ENCODE measurements at places on chromosomes 4 and X.

- DNase-seq: no peak
Observed at GRCh38 chr4:87489678-87490077, 39.5 kb downstream of the SPARCL1 start.

- DNase-seq: no peak
Observed at GRCh38 chrX:13046141-13046855, 1.9 kb upstream of the FAM9C start.

- peak; percentile 47 for DNase-seq
Observed at GRCh38 chr4:8594097-8595038, 1.8 kb downstream of the CPZ start.

GRCh38 chr4:55424791-55425190, 29.0 kb downstream of the TMEM165 start:
- no peak for DNase-seq

DNA sequence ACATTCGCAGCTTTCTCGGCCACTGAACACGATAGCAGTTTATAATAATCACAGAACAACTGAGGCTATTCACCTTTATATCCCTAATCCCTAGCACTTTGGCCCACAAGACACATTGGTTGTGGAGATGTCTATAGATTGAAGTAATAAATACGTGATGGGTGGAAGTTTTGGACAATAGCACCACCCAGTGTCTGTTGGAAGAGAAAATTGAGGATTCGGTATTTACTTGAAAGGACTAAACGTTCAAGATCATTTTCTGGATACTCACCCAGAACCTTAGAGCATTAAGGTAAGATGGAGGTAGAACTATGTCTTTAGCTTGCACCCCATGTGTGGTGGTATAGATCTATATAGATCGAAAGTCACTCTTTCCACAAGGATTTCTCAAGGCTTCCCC, 787 bp upstream of the TMSB15A start:
- no peak for DNase-seq

DNA sequence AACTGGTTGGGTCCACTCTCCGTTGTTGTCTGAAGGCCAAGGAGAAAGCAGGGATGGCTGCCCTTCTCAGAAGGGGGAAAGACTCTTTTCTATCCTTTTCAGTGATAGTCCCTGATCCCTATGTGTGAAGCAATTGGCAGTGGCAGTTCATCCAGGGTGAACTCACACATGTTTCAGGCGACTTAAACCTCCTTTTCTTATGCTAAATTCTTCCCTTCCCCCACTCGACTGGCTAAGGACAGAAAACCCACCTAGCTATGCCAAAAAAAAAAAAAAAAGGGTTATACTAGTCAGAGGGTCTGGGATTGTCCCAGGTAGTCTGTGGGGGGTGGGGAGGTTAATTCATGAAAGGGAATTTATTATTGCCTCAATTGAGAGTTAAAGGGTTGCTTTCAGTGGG, 12.2 kb upstream of the ZNF280C start:
- DNase-seq: no peak

DNA sequence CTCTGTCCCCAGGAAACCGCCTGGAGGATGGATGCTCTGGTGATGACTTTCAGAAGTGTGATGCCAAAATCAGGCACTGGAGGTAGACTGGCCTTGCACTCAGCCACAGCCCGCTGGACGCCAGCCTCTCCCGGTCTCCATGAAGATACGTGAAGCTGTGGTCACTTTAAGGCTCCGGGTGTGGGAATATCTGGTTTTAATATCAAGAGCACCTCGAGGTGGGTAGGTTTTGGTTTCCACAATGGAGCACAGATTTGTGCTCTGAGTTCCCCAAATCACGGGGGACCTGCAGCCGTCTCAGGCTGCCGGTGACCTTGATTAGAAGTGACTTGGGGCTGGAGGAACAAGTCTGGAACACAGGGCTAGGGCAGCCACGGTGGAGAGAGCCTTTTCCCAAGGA, 6.8 kb upstream of the HMX1 start:
- DNase-seq: no peak

- DNase-seq: peak; percentile 22
Observed at GRCh38 chrX:17032351-17032750, 85.9 kb downstream of the REPS2 start.

DNA sequence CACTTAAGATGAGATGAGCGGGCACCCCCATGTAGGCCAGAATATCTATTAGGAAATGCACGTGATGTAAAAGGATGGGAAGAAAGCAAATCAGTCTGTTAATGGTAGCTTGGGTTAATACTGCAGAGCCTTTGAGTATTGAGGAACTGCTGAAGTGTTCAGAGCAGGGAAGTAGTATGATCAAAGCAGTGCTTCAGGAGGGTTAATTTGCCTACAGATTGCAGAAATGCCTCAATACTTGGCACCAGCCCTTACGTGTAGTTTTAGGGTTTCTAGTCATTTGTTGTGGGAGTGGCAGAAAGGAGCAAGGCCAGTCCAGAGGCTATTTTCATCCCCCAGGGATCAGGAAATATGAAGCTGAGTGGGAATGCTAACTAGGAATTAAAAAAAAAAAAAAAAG, 19.7 kb downstream of the ZFX start:
- DNase-seq: no peak

DNA sequence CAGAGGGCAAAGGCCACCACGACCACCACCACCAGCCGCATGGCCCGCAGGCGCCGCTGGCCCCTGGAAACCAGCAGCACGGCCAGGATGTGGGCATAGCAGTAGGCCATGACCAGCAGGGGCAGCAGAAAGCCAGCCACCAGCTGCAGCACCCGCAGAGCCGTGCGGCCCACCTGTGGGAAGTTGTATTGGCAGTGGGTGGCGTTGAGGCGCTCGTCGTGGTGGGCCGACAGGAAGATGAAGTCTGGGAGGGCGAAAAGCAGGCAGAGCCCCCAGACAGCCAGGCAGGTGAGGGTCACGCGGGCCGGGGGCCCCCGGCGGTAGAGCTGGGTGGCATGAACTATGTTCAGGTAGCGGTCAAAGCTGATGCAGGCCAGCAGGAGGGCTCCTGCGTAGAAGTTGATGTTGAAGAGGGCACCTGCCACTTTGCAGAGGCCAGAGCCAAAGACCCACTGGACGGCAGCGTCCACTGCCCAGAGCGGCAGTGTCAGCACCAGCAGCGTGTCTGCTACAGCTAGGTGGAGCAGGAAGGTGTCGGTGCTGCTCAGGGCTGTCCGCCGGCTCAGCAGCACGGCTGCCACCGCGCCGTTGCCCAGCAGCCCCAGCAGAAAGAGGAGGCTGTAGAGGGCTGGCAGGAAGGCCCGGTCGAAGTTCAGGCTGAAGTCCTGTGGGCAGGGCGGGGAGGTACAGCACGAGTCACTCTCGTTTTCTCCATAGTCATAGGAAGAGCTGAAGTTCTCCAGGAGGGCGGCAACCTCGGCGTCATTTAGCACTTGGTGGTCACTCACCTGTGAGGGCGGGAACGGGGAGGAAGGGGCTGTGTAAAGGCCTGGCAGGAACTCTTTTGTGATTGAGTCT, 1.4 kb downstream of the CXCR3 start:
- DNase-seq: no peak

- DNase-seq: peak; percentile 76
Observed at GRCh38 chr4:176195184-176195978, at the start of gene SPATA4. Gene SPATA4, minus strand, starts transcription at chr4:176195585. Its CDS starts 23 bp downstream, at chr4:176195562.

- no peak for DNase-seq
Observed at GRCh38 chrX:22056235-22056634, 24.1 kb downstream of the PHEX start.

GRCh38 chr4:39466747-39467146, 7.9 kb downstream of the LIAS start:
- no peak for DNase-seq

DNA sequence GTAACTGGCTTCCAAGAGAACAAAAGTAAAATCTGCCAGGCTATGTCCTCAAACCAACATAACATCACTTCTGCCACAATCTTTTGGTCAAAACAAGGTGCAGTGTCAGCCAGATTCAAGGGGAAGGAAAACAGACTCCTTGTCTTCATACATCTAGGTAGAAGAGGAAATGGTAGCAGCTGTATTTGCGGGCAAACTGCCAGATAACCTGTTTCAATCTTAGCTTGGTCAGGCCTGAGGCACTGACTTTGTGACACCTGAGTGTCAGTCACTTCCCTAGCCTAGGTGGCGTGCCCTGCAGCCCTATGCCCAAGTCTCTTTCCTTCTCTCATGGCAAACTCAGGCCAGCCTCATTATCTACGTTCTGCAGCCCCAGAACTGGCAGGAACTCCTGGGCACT, 146.2 kb upstream of the JADE1 start:
- no peak for DNase-seq

DNA sequence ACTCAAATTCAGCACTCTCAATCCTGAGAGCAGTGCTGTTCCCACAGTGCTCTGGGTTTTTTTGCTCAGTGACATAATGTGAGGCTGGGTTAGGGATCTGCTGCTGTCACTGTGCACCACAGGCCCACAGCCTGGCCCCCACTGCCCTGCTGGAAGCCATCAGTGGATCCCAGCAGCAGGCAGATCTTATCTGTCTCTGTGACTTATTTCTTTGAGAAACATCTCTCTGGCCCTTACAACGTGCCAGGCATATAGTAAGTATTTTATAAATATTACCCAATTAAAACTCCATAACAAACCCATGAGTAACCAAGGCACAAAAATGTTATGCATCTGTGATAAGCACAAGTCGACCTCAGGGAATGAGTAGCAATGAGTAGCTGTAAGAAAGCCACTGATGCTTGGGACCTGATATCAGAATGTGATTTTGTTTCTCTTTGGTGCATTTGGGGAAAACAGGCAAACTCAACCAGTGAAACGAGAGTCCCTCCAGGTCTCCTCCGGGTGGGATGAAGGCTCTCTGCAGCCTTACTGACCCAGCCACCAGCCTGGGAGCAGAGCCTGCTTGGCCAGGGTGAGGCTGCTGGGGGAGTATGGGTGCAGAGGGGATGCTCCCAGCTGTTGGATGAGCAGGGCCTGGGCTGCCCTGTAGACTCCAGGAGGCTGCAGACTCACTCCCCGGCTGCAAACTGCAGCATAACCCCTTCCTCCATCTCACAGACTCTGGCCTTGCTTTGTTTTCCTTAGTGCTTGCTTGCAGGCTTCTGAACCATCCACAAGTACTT, 172.7 kb upstream of the LNX1 start:
- DNase-seq: peak; percentile 49

- DNase-seq: no peak
Observed at GRCh38 chr4:30854531-30854930, 134.4 kb downstream of the PCDH7 start.

DNA sequence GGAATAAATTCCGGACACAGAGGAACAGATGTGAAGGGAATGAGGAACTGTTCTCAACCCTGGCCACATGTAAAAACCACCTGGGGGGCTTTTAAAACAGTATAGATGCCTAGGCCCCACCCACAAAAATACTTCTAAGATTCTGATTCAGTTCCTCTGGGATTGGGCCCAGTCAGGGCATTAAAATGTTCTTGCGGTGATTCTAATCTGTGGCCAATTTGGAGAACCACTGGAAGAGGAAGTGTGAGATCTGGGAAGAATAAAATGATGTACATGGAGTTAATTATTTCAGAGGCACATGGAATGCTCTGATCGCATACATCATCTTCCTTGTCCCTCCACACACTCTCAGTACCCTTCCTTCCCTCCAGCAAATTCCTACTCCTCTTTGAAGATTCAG, 192.2 kb downstream of the APBB2 start:
- DNase-seq: no peak

DNA sequence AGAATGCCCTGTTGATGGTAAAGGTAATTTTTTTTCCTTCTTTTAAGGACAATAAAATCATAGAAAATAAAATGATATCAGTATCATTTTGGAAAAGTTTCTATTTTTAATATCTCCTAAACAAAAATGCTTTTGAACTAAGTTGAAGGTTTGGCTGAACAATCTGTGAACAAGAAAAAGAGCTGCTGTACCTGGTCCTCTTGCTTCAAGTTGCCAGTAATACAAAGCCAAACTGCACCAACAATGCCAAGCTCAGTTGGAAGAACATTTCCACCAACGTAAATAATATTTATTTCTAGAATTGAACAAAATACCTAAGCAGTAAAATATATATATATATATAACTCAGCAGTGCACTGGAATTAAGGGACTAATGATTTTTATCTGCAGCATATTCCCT, 132.8 kb downstream of the CAMK2D start:
- DNase-seq: no peak

DNA sequence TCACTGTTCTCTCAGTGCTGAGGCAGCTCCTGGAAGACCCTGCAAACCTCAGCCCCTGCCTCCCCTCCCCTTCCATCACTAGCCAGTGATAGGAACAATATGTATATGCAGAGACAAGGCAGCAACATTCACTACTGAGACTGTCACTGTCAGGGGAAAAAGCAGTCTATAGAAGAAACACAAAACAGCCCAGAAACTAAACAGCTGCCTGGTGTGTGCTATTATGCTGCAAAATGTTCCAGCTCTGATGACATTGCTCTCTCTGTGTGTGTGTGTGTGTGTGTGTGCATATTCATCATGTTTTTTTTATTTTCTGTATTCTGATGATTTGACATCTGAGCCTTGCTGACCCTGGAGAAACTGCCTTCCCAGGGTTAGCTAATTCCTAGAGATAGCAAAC, 147.2 kb downstream of the SPATA18 start:
- no peak for DNase-seq

- DNase-seq: no peak
Observed at GRCh38 chr4:78297116-78297800, 240.1 kb downstream of the FRAS1 start.

Data from AG09319 (cell line).